Activated naive CD4-positive, alpha-beta T cell treated with anti-CD3 and anti-CD28 coated beads, Interleukin-2, amount 10 ng/mL, durations not matched to agents 7 days and 5 days (primary cell): ENCODE measurements at places on chromosomes 12 and 14.

- DNase-seq = peak; percentile 47
Observed at GRCh38 chr14:94173471-94173884, 644 bp upstream of the PPP4R4 start.

GRCh38 chr12:120292411-120292660 is 633 bp upstream of the RNU4-2 start:
- no peak for DNase-seq

- no peak for DNase-seq
Observed at GRCh38 chr14:47240748-47241437, 434.5 kb downstream of the MDGA2 start.

GRCh38 chr14:21729703-21730233 is 56.1 kb upstream of the OR4E1 start:
- DNase-seq = no peak

DNA sequence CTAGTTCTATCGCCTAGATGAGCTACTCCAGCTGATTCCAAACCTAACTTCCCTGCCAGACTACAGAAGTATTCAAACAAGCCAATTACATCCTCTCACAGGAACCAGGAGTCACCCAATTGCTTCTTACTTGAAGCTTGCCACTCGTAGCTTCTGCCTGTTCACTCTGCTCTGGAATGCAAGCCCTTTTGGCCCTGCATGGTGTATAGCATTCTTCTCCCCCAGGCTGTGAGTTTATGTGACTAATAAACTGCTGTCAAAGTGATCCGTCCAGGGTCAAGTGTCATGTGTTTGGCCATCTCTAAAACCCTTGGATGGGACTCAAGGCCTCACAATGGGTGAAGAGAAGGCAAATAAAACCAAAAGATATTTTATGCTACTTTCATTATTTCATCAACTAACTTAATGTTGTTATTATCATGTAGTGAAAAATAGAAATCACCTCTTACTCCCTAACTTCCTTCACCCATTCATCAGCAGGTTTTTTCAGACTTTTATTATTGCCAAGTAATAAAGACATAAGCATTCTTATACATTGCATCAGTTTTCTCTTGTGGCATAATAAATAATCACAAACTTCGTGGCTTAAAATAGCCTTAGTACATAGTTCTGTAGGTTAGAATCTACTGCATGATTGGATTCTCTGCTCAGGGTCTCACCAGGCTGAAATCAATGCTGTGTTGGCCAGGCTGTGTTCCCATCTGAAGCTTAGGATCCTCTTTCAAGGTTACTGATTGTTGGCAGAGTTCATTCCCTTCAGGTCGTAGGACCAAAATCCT is 1981.7 kb upstream of the FLRT2 start:
- DNase-seq = no peak

DNA sequence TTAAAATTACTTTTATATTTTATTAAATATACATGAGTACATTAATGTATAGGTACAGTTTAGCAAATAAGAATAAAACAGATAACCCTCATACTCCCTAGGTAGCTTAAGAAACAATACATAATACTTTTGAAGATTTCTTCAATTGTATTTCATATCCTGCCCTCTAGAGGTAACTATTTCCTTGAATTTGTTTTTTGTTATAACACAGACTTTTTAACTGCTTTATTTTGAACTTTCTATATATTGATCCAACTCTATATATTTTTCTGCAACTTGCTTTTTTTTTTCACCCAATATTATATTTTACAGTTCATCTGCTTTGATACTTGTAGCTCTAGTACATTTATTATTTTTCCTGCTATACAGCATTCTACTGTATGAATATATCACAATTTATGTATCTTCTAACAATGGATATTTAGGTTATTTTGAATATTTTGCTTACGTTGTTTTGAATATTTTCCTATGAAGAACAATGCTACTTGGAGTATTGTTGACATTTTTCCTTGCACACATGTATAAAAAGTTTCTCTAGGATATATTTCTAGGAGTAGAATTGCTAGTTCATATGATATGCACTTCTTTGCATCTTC is 72.8 kb upstream of the ABCD2 start:
- DNase-seq = no peak

DNA sequence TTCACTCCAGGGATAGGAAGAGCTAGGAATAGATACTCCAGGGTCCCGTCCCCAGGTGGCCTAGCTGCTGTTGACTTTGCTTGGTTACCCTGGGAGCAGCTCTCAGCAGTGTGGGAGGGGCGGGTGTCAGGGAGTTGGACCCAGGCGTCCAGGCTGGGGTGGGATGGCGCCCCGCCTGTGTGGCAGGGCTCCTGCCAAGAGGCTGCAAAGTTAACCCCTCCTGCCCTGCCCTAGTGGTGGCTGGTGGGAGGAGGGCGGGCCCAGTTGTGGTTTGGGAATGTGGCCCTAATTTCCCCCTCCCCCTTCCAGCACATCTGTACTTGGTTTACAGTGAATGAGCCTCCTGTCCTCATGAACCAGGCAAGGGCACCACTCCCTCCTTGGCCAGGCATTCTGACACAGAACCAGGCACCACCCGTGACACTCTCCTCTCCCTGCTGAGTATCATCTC is 1.7 kb upstream of the RARG start:
- no peak for DNase-seq

DNA sequence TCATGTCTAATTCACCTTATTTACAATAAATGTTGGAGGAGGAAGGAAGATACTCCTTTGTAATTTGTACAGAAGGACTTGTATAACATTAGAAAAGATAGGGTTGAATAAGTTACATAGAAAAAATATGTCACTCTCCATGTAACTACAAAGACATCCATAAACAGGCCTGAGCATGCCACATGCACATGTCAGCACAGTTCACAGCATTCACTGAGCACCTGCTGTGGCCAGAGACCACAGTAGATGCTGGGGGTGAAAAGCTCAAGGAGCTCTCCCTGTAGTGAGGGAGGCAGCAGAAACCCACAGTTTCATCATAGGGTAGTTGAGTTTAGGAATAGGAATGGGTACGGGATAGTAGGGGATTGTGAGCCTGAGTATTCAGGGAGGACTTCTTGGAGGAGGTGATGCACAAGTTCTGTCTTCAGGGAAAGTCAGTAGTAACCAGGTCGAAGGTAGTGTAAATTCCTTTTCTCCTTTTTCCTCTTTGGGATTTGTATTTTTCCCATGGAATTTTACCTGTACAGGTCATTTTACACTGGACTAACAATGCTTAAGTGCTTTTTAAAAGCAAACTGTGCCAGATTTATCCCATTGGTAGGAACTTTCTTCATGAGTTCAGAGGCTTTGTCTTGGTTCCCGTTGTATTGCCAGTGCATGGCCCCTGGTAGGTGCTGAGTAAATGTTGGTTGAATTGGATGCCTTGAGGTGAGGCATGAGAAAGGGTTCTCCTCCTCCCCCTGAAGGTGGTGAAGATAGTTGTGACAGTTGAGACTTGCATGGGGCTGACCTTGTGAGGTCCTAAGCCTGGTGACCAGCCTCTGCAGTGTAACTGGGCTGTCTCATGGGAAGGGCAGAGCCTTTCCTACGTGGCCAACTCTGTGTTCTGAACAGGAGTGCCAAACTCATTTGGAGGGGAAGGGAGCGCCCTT is 20.2 kb downstream of the PRKCH start:
- DNase-seq = peak; percentile 51

DNA sequence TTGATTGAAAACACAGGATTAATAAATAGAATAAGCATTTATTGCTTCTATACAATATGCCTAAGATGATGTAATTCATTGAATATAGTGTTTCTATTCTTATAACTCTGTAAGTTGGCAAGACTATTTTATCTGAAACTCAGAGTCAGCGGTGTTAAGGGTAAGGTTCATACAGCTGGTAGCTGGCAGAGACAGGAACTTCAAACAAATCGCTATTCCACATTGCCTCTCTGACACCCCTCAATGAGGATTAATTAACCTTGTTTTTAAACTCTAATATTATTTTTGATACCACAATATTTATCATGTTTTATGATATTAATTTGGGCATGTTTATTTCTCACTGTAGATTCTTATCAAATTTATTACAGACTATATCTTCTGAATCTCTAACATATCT is 323.4 kb downstream of the ACSS3 start:
- DNase-seq = no peak

GRCh38 chr12:108430245-108430644 is 84.8 kb upstream of the FICD start:
- DNase-seq = no peak

DNA sequence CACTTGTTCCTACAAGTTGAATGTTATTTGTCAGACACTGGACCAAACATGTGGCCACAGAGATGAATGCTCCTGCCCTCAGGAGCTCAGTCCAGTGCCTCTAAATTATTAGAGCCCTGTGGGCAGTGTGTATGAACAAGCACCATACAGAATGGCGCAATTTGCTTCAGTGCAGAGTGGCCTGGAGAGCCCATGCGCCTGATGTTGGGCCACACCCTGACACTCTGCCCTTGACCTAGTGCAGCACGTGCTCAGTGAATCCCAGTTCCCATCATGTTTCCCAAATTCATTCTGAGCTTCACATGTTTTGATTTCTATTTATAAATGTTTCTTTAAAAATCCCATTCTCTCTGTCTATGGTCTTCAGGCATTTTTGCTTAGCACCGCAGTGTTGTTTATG is 116.8 kb downstream of the PRMT8 start:
- no peak for DNase-seq

DNA sequence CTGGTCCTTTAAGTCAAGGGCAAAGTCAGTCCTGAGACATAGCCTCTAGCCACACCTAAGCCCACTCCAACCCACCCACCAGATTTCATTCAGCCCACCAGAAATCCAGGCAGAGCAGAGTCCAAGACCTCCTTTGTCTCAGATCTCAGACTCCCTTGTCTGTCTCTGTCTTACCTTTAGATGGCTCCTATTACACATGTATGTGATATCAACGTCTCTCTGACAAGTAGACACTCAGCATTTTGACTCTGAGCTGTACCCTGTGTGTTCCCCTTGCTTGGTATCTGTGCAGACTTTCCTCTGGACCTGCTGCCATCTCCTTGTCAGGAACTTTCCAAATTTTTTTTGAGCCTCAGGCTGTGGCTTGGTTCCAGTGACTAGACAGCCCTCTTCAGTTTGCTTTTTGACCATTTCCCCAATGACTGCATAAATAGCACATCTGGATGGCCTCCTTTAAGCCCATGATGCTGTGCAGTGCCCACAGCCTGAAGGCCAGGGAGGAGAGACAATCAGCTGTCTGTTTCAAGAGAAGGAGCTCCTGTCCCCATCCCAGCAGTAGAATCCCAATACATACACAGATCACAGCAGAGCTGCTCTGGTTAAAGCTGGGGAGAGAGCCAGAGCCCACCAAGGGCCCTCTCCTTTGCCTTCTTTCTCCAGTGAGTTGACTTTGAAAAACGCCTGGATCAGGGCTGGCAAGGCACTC is 7.0 kb downstream of the POU6F1 start:
- no peak for DNase-seq

- DNase-seq = no peak
Observed at GRCh38 chr14:85293612-85294234, 236.2 kb upstream of the FLRT2 start.

DNA sequence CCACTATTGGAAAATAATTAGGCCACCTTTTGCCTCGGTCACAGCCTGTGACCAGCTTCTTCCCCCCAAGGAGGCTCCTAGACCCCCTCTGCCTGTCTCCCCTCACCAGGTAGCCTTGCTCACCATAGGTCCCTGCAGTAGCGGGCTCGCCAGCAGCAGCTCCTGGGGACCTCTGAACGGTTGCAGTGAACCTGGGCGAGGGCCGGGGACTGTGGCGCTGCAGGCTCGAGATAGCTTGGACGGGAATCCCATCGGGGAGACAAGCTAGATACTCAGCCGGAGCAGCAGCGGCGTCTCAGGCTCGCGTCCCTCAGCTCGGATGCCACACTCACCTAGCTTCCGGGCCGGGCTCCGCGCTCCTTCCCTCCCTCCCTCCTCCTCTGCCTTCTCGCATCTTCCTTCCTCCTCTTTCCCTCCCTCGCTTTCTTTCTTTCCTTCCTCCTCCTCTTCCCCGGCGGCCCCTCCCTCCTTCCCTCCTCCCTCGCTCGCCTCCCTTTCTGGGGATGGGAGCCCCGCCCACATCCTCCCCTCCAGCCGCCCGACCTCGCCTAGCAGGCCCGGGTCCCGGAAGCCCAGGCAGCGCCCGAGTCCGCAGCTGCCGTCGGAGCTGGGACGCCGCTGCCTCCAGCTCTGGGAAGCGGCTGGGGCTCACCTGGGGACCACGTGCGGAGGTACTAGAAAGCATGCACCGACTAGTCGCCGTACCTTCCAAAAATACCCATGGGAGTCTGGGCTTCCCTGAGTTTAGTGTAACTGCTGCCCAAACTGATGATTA is at the start of gene BMP4:
Gene BMP4 (minus strand): TSS at position 399 of the 775 bp plus-strand sequence. CDS start 4,603 bp downstream, outside the sequence.
- peak; percentile 55 for DNase-seq

- DNase-seq = no peak
Observed at GRCh38 chr14:69663300-69663643, 51.9 kb downstream of the SUSD6 start.

GRCh38 chr12:54038284-54038870 is 5.5 kb downstream of the HOXC5 start:
- DNase-seq = no peak

DNA sequence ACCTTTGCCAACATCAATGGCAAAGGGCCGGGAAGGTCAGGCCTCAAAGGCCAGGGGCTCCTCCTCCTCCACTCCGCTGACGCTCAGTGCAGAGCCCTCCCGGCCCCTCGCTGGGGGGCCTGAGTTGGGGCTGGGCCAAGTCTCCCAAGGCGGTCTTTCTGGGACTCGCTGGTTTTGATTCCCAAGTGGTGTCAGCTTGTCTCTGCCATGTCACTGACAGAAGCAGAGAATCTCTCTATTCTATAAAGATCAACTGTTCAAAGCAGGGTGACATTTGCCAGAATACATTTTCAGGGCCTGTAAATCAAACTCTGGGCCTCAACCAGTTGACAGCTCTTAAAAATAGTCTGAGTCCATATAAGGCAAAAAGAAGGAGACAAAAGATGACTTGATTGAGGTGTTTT is 75.9 kb downstream of the CCDC88C start:
- DNase-seq = no peak

DNA sequence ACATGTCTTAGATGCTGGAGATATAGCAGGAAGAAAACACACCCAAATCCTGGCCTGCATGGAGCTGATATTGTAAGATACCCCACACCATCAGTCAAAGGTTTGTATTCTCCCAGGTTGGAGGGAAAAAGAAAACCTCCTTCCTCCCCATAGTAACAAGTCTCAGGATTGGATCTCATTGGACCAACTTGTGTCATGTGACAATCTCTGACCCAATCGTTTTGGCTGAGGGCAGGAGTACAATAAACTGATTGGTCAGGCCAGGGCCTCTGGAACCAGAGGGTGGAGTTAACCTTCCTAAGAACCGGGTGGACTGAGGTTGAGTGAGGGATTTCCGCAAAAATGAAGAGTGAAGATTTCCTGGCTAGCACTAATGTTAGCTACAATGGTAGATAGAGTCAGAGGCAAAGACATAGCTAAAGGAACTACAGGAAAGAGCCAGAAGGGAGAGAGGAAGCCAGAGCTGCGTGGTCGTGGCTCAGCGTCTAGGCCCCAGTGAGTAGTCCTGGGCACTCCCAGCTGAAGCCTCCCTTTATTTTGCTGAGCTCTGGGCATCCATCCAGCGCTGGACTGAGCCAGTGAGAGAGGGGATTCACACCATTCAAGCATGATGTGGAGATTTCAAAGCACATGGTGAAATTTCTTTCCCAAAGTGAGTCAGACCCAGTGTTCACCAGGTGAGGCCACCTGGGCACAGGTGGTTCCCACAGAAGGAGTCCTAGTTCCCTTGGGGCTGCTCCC is 219.9 kb downstream of the AACS start:
- no peak for DNase-seq

GRCh38 chr12:3920351-3921150 is 47.4 kb upstream of the PARP11 start:
- no peak for DNase-seq
